ENCODE measurements at places on chromosomes 7 and 10. TPM values are rescaled to one million over a fixed set of nuclear protein-coding genes. Genes with fewer than 3 reads are reported as not detected.

DNA sequence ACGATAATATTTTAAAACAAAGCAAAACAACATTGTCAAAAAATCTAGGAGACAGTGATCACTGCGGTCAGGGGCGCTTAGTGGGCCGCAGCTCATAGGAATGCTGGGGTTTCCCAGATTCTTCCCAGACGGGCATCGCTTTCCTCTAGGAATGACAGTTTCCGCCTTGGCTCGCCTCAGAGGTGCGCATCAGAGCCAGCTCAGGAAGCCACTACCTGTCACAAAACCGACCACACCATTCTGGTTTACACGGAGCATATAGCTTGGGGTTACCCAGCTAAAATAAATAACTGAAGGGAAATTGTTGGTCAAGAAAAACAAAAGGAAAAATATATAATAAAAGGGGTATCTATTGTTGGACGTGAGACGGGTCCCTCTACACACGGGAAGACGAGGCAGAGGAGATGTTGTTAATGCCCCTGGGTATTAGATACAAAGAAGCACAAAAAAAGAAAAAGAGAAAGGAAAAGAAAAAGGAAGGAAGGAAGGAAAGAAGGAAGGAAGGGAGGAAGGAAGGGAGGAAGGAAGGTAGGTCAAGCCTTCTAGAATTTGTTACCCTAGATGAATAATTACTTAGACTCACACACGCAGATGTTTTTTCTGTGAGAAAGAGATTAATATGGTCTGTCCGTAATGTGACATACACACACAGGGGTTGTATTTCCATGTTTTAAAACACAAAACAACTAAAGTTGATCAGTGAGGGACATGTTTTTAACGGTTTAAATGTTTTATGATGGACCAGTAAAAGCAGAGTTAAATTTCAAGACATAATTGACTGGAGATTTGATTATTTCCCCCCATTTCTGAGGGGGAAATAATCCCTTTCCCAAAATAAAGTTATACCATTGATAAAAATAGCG is 292.4 kb upstream of the NFE2L3 start:
- DNase-seq: no peak

- no peak for DNase-seq
Measured at GRCh38 chr7:10780400-10780747, 193.3 kb upstream of the PHF14 start.

- no peak for DNase-seq
Measured at GRCh38 chr7:41795276-41795833, 92.5 kb upstream of the INHBA start.

DNA sequence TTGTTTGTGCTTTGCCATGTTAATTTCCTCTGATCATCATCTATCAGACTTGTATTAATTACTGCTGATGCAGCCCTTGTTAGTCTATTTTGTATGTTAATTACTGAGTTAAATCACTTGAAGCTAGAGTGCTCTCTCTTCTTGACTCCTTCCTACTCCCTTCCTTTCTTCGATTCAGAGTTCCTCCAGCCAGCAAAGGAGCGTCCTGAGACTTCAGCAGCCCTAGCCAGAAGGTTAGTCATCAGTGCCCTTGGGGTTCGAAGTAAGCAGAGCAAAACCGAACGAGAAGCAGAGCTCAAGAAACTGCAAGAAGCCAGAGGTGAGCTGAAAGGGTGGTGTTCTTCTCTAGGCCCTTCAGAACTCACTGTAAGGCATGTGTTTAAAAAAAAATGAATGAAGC is 32.1 kb downstream of the LOXL4 start:
- DNase-seq: no peak

- DNase-seq: peak; percentile 81
Measured at GRCh38 chr7:51160990-51161615, 155.5 kb downstream of the COBL start.

Gene OPN1SW
- polyA plus RNA-seq: 2.0 TPM

All from forelimb muscle (tissue), 1 donor.